NCI-H1694 (cell line): ENCODE measurements at places on chromosomes 5 and 9.

DNA sequence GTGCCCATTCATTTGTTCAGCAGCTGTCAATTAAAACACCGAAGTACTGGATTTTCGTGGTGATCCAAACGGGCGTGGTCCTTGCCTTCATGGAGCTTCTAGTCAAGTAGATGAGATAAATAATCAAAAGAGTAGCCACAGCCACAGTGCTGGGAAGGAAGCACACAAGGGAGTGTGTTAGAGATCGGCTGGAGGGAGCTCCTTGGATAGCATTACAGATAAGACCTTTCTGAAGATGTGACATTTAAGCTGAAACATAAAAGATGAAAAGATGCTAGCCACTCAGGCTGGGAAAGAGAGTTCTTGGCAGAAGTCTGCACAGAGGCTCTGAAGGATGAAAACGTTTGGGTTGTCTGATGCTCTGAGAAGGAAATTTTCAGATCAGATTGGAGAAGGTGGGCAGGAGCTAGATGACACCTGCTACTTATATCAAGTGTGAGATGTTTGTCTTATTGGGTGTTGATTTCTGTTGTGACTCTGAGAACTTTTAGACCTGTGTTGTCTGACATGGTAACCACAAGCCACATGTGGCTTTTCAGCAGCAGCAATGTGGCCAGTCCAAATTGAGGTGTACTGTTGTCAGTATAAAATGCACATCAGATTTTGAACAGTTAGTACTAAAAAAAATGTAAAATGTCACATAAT is 123.9 kb downstream of the TLE4 start:
- no peak for DNase-seq

GRCh38 chr5:74693191-74693590 is 8.2 kb downstream of the HEXB start:
- no peak for DNase-seq

DNA sequence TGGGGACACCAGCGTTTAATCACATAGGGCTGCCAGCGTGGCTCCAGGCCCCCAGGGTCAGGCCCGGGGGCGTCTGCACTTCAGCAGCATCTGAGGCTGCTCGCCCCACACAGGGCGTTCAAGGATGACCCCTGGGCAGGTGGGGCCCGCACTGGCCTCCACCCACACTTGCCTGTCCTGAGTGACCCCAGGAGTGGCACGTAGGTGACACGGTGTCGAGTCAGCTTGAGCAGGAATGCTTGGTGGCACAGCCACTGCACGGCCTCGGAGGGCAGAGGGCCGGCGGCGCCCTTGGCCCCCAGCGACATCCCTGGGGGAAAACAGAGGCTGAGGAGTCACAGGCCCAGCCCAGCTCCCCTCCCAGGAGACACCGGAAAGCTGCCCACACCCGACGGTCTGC is 29.0 kb downstream of the SLC6A18 start:
- DNase-seq, result no peak

DNA sequence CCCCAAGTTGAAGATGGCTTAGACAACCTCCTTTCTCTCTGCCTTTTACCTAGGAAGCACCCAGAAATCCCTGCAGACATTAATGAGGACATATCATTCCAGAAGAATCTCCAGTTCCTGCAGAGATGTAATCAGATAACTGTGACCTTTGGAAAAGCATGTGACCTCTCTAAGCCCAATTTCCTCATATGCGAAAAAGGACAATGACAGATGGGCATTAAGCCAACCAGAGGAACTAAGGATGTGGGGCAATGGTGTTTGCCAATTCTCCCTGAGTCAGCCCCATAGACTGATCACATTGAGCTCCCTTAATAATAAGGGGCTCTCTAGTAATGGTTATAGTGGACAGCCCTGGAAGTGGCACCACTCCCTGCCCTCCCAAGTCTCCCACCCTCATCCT is 10.1 kb upstream of the FOXI1 start:
- DNase-seq, result no peak

- no peak for DNase-seq
Observed at GRCh38 chr9:27117489-27118135, 8.6 kb downstream of the TEK start.

GRCh38 chr9:102844716-102845115 is 150.4 kb upstream of the CYLC2 start:
- DNase-seq, result no peak

DNA sequence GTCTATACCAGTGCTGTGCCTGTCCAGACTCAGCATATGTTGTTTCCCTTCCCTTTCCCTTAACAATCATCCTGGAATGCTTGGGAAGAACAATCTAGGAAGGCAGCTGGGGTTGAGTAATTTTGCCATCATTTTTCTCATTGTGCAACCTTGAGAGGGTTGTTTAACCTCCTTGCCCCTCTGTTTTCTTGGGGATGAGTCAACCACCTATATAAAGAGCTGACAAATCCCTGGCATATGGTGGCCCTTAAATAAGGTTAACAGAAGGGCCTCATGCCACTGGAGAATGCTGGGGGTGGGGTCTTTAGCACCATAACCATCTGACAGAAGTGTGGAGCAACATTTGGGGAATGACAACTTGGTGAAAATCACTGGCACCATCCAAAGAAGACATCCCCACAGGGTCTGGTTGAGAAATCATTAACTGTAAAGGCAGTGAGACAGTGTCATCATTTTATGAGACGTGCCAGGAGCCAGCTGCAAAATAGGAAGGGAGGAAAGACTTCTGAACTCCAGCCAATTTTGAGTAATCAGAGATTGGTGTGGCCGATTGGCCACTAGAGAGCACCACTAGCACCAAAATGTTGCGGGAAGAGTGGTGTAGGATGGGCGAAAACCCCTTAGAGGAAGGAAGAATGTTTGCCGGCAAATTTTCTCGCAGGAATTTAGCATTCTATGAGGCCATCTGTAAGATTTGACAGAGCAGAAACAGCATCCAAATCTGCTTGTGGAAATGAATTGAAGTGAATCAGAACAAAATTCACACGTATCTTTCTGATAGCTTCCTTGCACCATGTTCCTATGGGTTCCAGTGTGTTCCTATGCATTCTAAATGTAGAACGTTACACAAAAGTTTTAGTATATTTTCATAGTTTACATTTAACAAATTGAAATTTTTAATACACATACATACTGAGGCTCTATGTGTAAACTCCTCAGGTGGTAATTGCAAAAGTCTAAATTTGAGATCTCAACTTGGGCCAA is 113.8 kb downstream of the MSX2 start:
- DNase-seq, result peak; percentile 9
